ENCODE measurements at places on chromosomes 1 and 21.

DNA sequence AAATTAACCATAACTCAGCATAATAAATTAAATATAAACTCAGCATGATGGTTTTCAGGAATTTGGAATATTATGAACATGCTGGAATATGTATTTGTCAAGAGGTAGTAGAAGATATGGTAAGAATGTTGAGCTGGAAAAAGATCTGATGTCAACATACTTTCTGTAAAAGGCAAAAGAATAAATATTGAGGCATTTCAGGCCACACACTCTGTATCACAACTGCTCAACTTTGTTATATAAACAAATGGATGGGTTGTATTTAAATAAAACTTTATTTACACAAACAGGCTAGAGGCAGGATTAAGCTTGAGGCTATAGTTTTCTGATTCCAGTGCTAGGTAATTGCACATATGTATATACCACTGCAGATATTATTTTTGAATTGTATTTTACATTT lies 1409.4 kb downstream of the MRPL39 start:
- DNase-seq, result no peak

- no peak for DNase-seq
These were observed 26.8 kb upstream of the CD1D start for GRCh38 chr1:158153746-158154444.

DNA sequence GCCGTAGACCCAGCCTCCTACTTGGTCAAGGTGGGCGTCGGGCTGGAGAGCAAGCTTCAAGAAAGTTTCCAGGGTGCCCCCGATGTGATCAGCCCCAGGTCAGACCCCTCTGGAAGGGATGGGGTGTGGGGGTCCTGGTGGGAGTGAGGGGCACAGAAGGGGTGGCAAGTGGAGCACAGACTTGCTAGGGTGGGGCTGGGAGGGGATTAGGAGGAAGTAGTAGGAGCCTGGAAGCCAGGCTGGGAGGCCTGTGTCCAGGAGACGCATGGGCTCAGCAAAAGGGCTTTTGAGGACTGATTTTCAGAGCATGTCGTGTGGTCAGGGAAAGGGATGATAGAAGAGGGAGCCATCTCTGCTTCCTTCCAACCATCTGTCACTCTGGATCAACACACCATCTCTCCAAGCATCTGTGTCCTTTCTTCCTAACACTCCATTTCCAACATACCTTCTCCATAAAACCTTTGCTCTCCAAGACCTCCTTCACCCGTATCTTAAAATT lies 8.5 kb downstream of the TRIM46 start:
- no peak for DNase-seq

DNA sequence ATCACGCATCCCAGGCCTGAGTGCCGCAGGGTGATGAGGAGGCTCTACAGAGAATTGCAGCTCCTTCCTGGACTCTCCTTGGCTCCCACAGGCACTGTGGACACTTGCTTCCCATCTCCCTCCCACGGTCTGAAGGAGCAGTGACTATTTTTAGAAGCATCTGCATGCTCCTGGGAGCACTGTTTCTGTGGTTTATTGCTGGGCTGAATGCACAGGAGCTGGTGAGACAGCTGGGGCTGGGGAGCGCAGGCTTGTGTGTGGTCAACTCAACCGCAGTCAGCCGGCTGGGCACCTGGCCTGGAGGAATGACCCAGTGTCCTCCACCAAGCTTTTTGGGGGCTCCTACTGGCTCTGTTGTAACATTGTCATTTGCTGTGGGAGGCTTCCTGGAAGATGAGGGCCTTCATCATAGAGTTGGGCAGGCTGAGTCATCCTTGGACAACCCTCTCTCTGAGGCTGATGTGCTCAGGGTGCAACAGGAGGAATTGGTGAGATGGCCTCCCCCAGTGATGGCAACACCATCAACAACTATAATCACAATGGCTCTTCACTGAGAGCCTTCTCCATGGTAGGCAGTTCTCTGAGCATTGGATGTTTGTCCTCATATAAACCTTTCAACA lies 1.7 kb downstream of the NFASC start:
- DNase-seq, result no peak

GRCh38 chr1:154329152-154329521 lies 3.8 kb downstream of the ATP8B2 start:
- DNase-seq, result no peak

- no peak for DNase-seq
These were observed 6.2 kb downstream of the ZNF326 start for GRCh38 chr1:90000934-90001676.

- no peak for DNase-seq
These were observed 1.6 kb upstream of the LEFTY2 start for GRCh38 chr1:225942574-225942973.

- no peak for DNase-seq
These were observed 105.8 kb downstream of the MRPL39 start for GRCh38 chr21:25501462-25501861.

DNA sequence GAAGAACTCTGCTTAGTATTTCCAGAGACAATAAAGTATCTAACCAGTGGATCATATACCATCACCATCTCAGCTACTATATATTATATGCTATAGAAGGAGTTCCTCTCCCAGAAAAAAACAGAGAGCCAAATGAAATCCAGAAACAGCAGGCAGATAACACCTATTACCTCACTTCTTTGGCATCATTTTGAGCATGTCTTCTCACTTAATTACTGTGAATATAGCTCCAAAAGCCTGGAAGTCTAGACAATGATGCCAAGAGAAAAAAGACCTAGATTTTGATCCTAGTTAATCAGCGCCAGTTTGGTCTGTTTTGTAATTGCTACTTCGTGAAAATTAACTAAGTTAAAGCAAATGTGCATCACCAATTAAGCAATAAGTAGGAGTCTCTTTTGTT lies 131.3 kb downstream of the EIF4G3 start:
- no peak for DNase-seq

DNA sequence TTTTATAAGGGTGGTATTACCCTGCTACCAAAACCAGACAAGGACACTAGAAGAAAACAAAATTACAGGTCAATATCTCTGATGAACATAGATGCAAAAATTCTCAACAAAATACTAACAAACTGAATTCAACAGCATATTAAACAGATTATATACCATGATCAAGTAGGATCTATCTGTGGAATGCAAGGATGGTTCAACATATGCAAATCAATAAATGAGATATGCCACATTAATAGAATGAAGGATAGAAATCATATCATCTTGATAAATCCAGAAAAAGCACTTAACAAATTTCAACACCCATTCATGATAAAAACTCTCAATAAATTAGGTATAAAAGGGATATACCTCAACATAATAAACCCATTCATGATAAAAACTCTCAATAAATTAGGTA lies 24.3 kb upstream of the MYBPHL start:
- DNase-seq, result no peak
